ACHN (cell line): ENCODE measurements at places on chromosomes 5 and 9.

GRCh38 chr5:107413754-107414153 is 257.0 kb downstream of the EFNA5 start:
- no peak for DNase-seq

- DNase-seq, result no peak
Measured at GRCh38 chr5:74848553-74849025, 17.6 kb downstream of the FAM169A start.

DNA sequence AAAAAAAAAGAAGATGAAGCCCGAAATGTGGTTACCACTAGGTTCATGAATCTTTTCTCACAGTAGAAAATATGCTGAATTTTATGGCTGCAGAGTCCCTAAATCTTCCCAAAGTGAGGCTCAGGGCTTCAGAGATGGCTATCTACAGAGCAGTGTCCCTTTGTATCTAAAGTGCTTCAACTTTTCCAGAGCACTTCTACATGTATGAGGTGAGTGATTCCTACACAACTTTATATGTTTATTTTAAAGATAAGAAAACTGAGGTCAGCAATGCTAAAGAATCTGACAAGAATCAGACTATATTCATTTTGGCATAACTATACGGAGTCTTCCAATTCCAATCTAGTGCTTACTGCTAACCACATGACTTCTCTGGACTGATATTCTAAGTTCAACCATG is 53.2 kb downstream of the MRPS27 start:
- no peak for DNase-seq

DNA sequence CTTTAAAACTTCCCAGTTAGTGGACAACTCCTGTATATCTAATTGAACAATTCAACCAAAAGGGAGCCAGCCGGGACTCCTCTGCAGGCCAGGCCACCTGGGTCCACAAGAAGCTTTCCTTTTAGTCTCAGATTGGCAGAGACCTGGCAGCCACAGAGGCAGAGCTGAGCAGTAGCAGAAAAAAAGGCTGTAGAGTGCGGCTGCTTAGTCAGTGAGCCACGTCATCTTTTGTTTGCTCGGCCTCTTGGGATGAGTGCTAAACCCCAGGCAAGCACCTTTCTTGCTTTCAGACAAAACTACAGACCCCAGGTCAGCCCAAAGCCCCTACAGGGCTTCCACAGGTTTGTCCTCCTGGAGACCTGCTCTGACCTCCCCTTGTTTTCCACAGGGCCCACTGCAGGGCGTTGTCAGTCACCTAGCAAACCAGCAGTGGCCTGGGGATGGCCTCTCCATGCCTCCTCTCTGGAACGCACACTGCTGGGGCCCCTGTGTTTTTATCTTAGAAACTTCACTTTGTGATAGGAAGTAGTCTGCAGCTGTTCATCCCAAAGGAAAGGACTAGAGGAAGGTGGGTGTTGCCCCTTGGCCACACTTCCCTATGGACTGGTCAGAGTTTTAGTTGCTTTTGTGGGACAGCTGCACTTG is 49.9 kb downstream of the SHB start:
- DNase-seq, result peak; percentile 63

DNA sequence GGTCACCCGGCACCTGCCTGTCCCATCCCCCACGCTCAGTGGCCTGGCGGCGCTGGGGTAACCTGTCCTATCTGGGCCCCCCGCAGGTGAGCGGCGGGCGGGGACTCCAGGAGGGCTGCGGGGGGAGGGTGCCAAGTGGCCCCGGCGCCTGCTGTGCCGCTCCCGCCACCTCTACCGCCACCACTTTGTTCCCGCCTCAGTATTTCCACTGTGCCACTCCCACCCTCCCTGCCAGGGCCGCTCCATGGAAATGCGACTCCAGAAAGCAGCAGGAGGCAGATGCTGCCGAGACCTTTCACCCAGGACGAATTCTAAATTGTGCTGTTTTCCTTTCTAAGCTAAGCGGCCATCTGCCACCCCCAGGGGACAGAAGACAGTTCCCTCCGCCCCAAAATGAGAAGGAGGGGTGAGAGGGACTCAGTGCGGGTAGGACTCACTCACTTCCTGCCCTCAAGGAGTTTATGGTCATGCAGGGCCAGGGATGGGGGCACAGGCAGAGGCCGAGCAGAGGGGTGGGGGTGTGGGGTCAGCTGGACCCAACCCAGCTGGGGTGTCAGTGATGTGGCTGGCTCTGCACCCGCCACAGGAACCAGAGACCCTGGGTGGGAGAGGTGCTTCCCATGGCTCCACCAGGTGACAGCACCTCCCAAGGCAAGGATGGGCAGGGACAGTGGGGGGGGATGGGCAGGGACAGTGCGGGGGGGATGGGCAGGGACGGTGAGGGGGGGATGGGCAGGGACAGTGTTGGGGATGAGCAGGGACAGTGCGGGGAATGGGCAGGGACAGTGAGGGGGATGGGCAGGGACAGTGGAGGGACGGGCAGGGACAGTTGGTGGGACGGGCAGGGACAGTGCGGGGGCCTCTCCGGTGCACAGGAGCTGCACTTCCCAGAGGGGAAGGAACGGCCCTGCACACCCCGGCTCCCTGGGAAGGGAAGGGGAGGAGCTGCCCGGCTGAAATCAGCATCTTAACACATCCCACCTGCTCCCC is 17.8 kb downstream of the NOTCH1 start:
- no peak for DNase-seq

DNA sequence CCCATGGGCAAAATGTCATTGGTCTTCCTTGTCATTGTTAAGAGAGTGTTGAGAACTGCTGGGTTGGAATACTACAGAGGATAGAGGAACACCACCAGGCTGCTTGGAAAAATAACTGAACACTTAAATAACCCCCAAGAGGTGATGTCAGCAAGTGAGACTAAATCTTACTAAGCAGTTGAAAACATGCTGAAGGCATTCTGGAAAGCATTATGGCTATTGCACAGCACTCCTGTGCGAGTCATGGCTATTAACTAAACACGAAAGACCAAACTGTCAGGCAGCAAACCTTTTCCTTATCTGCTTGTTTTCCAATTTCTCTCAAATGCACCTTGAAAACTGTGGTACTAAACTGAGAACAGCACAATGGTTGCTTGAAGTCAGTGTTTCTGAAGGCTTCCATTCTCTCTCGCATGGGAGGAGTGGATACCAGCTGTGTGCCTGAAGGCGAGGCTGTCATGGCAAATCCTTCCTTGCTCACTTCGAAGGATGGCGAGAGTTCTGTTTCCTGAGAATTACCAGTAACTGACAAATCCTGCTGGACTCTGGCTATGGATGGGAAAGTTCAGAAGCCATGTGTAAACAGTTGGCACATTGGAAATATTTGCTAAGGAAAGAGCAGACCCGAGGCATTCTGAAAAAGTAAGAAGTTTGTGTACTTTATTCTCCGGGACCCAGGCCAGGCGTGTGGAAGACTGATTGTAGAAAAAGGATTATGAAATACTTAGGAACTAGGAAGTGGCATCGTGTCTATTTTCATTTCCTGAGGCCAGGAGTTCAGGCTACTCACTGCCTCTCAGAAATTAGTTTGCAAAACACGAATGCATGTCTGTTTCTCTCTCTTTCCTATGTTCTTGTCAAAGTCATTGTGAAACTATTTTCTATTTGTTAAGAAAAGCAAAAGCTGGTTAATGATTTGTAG is 182.1 kb downstream of the DMRT2 start:
- DNase-seq, result peak; percentile 2

DNA sequence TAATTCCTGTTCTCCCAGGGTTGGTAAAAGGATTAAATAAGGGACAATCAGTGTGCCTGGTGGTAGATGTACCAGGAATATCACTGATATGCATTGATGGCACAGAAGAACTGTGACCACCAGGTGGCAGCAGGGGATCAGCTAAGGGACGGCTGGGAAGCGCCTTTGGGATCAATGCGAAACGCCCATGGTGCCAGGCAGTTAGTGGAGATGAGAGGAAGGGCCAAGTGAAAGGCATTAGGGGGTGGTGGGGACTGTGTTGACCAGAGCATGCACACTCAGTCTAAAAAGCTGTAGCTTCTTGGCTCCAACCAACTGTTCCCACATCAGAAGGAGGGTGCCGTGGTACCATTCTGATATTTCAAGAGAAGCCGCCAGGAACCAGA is 55.6 kb downstream of the ARHGEF37 start:
- peak; percentile 52 for DNase-seq

DNA sequence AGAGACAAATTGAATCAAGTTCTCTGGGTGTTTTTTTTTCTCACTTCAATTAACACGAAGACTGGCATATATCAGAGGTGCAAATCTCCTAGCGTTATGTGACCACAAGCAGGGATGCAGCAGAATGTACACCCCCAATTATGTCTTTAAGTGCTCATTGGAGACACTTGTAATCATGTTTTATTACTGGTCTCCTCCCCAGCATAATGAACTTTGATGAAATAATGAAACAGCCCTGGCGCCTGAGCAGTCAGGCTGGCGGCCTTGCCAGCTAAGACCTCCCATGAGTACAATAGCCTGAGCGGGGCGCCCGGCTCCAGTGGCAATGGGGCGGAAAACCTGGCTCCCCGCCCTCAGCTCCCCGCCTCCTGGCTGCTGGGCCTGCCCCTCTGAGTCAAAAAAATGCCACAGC is 209.4 kb upstream of the MSX2 start:
- no peak for DNase-seq

DNA sequence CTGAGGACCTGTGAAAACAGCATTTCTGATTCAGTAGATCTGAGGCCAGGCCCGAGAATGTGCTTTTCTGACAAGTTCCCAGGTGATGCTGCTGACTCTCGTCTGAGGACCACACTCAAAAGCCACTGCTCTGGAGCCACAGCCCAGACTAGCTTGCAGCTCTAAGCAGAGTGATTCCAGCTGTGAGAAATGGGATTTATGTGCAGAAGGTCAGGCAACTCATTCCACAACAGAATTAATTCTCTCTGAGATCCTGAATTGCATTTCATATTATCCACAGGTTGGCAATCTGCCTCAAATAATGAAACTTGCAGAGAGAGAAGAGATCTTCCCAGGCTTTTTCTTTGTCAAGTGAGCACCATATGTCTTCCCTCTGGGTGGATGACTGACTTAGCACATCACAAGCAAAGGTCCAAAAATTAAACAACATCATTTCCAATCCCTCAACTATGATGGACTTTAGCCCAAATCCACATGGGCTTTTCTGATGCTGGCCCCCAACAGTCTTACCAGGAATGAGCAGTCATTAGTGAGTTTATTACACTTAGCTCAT is 140.2 kb downstream of the ALDH1A1 start:
- DNase-seq, result no peak

GRCh38 chr5:60597572-60598320 is 102.2 kb downstream of the DEPDC1B start:
- DNase-seq, result no peak

GRCh38 chr9:87534036-87534435 is 36.4 kb downstream of the DAPK1 start:
- DNase-seq, result no peak

DNA sequence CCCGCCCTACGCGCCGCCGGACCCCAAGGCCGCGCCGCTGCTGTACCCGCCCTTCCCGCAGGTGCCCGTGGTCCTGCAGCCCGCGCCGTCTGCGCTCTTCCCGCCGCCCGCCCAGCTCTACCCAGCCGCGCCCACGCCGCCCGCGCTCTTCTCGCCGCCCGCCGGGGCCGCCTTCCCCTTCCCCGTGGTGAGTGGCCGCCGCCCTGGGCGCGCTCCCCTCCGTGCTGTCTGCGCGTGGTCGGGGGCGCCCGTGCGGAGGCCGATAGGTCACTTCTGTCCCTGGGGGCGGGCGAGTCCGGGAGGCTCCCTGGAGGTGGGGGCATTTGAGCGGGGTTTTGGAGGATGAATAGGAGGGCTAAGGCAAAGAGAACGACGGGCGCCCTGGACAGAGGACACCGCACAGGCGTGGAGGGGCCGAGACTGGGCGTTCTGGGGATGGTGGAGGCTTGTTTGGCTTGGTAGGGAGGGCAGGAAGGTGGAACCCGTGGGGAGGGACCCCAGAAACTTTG is 9.6 kb downstream of the PRRT1B start:
- DNase-seq, result no peak

DNA sequence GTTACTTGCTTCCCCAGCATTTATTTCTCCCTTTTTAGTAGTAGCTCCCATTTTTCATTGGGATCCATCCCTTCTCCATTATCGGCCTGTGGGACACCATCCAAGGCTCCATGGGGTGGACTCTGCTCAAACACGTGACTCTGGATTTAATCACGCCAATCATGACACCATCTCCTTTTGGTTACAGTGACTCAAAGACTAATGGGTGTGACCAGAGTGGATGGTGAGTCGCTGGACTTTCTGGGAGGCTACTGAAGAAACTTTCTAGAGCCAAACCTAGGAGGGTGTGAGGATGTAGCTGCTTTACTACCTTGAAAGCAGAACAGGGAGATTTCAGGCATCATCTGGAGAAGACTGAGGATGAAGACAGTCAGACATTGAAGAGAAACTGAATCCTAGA is 93.1 kb downstream of the PJA2 start:
- DNase-seq, result no peak

DNA sequence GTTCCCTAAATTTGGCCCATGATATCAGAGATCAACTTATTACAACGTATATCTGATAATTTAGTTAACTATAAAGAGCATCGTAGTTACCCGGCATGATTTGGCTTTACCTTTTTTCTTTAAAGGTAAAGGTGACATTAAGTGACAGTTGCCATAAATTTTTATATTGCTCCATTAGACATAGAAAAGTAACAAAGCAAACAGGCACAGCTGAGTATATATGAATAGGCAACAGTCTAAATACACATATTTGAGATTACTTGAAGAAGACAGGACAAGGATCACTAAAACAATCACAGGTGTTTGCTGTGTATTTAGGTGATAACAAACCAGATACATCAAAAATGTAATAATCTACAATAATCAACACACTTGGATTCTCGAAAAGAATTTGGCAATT is 34.8 kb downstream of the RFX3 start:
- no peak for DNase-seq

GRCh38 chr5:6000867-6001266 is 377.5 kb downstream of the MED10 start:
- no peak for DNase-seq

GRCh38 chr9:74496819-74497747 is at the start of gene RORB:
TSS of gene RORB (plus strand) at chr9:74497335. CDS start at chr9:74497977, 642 bp downstream.
- peak; percentile 43 for DNase-seq

- DNase-seq, result peak; percentile 57
Measured at GRCh38 chr9:5438301-5439162, 807 bp upstream of the PLGRKT start.

DNA sequence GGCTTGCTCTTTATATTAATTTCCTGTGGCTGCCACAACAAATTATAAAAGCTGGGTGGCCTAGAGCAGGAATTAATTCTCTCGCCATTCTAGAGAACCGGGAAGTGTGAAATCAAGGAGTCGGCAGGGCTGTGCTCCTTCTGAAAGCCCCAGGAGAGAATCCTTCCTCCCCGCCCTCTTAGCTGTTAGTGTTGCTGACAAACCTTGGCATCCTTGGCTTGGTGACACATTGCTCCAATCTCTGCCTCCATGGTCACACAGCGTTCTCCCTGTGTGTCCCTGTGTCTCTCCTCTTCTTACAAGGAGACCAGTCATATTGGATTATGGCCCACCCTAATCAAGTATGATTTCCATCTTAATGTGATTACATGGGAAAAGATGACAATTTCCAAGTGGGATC is 55.9 kb upstream of the NEURL1B start:
- DNase-seq, result no peak

DNA sequence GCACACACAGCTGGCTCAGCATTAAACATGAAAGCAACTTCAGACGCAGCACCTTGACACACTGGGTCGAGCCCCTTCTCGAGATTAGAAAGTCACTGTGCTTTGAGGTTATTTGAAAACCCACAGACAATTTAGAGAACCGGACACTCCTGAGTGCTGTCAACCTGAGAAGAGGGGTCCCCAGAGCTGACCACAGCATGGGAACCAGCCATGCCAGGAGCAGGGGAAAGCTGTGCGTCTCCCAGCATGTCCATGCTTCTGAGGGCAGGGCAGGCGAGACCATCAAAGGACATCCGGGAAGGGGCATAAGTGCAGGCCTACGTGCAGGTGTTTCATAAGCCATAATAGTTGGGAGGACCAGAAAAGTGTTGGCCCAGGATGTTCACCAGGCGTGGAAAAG is 20.5 kb downstream of the SLC6A3 start:
- DNase-seq, result no peak
